ENCODE measurements at places on chromosomes 16 and 17.

DNA sequence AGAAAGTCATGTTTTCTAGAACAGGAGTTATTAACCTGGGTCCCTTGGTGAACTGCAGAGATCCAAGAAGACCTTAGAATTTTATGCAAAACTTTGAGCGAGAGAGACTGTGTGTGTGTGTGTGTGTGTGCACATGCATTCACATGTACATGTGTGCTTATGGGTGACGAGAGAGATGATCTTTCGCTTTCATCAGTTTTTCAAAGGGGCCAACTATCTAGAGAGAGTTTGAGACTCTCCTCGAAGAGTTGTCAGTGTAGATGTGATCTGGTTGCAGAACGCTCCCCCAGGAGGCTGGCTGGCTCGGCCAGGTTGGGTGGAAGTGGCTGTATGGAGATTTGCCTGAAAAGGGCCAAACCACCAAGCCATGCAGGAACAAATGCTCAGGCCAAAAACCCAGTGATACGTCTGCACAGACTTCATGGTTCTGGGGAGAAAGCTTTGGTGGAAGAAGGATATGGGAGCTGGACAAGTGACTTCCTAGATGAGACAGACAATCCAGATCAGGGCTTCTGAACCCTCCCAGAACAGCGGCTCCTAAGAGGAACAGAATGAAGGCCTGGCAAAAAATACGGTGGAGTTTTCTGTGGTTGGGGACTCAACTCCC lies 6.1 kb downstream of the PIK3R5 start:
- no peak for DNase-seq

DNA sequence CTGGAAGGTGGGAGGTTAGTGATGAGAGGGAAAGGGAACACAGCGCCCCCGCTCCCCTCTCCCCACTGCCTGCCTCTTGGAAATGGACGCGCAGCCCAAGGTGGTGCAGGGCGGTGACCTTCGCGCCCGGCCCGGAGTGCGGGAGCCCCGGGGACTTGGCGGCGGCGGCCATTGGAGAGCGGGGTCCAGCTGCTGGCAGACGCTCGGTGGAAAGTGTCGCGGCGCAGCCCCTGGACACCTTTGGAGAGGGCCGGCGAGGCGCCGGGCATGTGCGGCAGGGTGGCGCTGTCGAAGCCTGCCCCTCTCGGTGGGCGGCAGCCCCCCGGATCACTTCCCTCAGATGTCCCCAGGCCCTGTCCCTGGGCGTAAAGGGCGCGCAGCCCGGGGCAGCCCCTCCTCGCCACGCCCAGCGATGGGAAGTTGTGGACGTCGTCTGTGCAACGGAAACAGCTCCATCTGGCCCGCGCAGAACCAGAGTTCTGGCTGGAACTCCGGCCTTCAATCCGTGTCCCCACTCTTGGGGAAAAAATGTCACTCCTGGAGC lies 16.7 kb downstream of the SALL1 start:
- DNase-seq: no peak

GRCh38 chr17:17001076-17001777 lies 29.3 kb upstream of the TNFRSF13B start:
- DNase-seq: no peak

GRCh38 chr17:8079291-8080207 lies 8.0 kb downstream of the ALOX12B start:
- DNase-seq: peak; percentile 54

DNA sequence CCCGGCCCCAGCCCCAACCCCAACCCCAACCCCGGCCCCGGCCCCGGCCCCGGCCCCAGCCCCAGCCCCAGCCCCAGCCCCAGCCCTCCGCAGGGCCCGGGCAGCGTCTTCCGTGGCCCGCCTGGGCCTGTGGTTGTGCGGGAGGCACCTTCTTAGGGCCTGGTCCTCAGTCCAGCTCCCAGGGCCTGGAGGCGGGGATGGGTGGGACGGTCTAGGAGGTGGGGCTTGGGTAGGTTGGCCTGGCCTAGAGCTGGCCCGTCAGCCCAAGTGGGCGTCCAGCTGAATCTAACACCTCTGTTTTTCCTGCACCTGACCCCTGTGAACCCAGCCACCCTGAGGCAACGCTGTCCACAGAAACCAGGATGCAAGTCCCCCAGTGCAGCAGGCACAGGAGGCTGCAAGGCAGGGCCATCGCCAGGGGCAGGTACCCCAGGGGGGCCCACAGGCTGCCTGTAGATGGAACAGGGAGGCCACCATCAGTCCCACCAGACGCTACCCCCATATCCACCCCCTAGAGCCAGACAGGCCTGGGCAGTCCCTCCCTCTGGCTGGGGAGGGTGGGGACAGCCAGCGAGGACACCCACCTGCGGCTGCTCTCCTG lies 8.8 kb downstream of the MSLN start:
- DNase-seq: no peak

DNA sequence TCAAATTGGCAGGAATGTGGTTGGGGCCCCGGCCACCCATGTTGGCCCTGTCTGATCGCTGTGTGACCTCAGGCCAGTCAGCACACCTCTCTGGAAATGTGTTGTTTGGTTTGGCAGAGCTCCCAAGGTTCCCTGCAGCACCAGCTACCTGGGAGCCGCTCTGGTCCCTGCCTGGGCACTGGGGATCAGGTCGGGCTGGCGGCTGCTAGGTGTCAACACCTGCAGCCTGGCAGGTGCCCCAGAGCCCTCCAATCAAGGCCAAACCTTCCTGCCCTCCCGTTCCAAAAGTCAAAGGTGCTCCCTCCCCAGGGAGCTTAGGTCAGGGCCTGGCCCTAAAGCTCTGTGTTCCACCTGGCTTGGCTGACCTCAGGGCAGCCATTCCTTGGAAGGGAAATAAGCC lies 55.9 kb downstream of the ZDHHC7 start:
- DNase-seq: no peak

- peak; percentile 72 for DNase-seq
These were observed 78.1 kb downstream of the SKAP1 start for GRCh38 chr17:48351911-48352332.

DNA sequence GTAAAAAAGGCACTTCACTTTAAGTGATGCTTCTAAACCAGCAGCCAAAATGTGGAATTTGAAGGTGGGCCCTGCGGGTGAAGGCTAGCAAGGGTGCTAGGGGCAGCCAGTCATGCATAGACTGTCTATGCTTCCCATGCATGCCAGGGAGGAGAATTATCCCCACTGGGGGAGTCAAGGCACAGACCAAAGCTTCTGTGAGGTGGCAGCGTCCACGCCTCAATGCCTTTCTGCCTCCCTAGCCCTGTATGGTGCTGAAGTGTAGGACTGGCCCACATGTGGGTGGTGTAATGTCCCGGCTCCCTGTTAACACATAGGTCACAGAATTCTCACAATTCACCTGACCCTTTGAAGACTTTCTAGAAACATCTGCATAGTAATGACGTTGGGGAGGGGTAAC lies 1.9 kb downstream of the HS3ST2 start:
- DNase-seq: no peak

DNA sequence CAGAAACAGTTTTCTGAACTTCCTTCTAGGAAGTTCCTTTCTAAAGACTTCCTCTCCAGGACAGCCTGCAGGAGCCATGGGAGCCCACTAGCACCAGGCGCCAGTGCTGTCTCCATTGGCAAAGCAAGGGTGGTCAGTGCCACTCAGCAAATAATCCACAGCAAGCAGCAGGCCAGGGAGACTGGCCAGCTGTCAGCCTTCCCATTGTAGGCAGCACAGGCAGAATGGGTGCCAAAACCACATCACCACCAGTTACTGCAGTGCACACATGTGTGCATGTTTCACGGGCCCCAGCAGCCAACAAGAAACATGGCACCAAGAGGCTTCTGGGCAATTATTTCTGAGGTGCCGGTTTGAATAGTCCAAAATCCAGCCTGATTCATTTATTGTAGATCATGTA lies 26.7 kb downstream of the DNASE1 start:
- no peak for DNase-seq

- no peak for DNase-seq
These were observed 6.6 kb upstream of the KCTD5 start for GRCh38 chr16:2675714-2676113.

- DNase-seq: no peak
These were observed 155.7 kb upstream of the NOL11 start for GRCh38 chr17:67562005-67562404.

Measured in cardiac fibroblast (primary cell).